Psoas muscle (tissue), 8 donors: ENCODE measurements at places on chromosomes 16 and 17.

DNA sequence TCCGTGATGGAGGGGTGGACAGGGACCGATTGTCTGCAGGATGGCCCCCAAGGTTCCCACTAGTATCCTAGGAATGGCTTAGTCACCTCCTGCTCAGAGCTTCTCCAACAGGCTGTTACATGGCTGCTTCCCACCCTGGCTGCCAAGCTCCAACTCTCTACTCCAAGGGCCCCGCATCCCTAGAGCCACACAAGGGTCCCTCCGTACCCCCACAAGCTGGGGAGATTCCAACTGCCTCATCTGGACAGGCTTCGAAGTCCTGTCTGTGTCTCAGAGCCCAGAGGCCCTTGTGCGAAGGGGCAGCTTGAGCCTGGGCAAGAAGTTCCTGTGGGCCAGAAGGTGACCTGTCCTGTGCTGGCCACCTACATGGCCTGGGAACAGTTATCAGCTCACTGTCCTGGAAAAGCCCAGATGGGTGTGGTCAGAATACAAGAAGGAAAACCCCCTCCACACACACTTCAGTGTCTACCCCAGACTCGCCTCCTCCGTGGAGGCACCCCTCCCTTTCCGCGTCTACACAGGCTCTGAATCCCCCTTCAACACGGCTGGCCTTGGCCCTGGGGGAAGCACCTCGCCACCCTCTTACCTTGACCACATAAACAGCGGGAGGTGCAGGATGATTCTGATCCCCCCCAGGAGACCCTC is 586 bp downstream of the MEAK7 start:
- DNase-seq: no peak

DNA sequence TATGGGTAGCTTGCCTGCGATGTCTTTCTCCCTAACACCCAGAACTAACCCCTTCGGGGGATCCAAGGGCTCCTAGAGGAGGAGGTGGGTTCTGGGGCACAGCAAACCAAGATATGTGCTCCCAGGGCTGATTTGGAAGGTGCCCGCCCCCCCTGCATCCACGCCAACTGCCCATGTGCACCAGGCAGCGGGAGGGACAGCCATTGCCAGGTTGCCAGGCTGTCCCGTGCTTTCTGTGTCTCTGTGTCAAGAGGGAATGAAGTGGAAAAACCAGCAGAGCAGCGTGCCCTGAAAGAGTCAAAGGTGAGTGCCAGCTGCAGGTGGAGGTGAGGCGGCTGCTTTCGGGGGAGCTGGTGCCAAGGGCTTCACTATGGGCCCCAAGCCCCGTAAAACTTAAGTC is 6.4 kb downstream of the TEKT5 start:
- no peak for DNase-seq

DNA sequence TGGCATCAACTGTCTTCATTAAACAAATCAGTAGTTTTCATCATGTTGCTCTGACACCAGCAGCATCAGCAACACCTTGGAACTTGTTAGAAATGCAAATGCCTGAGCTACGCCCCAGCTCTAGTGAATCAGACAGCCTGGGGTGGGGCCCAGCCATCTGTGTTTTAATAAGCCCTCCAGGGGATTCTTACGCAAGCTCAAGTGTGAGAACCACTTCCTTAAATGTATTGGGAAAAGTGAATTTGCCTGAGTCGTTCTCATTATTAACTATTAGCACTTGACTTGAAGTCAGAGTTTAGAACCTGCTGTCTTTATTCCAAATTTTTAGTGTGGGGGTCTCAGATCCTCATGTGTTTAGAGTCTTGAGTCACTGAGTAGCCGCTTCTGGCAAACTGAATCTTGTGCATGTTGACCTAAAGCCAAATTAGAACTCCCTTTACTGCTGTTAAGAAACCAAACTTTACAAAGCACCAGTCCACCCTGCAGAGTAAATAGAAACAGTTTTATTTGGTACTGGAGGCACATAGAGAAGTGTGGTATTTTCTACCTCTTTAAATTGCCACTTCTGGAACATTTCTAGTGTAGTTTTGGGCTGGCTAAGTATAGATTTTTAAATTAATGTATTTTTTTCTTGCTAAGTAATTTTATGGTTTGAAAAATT is 137.4 kb upstream of the COX10 start:
- DNase-seq: peak; percentile 68

GRCh38 chr17:7174603-7175326 is 4.4 kb downstream of the ASGR1 start:
- DNase-seq: no peak

GRCh38 chr17:55607731-55608341 is 96.6 kb upstream of the SMIM36 start:
- peak; percentile 31 for DNase-seq

DNA sequence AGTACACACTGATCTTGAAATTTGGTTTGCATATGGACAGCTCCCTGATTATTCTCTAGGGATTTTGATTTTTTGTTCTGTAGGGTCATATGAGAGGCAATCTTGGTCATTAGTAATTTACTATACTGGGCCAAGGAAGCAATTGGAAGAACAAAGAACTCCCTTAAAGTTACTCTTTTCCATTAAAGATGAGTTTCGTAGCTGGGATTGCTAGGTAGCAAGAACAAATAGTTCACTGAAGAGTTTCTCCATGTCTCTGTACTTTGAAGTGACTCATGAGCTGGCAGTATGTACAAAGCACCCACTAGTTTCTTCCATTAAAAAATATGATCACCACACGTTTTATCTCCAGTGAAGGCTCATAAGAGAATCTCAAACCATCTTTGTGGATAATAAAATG is 6.2 kb upstream of the BCAS3 start:
- no peak for DNase-seq

GRCh38 chr17:17172001-17172939 is 33.9 kb downstream of the PLD6 start:
- DNase-seq: peak; percentile 75

DNA sequence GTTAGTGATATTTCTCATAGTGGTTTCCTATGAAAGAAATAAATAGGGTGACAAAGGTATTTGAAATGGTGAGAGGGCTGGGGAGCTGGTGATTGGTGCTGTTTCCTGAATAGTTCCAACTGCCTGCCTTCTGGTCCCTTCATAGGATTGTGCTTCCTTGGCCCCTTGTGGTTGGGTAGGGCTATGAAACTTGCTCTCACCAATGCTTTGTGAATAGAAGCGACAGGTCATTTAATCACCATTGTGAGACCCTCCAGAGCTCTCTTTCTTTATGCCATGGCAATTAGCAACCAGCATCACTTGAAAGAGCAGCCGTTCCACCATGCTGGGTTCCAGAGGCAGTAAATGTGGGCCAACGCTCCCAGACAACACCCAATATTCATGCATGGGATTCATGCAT is 23.7 kb upstream of the WWOX start:
- no peak for DNase-seq

DNA sequence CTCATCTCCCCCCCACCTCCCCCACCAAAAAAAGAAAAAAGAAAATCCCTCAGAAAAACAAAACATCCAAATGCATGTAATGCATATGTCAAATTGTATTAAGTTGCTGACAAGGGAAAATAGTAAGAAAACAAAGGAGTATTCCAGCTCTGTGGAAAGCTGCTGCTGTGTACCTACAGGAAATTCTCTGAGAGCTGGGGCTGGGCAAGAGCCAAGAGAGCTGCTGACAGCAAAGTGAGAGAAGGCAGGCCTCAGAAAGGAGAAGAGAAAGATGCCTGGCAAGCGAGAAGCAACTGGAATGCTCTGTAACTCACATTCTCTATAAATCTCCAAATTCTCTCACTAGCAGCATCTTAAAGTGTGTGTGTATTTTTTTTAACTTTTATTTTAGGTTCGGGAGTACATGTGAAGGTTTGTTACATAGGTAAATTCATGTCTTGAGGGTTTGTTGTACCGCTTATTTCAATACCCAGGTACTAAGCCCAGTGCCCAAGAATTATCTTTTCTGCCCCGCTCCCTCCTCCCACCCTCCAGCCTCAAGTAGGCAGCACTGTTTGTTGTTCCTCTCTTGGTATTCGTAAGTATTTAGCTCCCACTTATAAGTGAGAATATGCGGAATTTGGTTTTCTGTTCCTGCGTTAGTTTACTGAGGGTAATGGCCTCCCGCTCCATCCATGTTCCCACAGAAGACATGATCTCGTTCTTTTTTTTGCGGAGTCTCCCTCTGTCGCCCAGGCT is 24.4 kb downstream of the CNTROB start:
- DNase-seq: no peak

DNA sequence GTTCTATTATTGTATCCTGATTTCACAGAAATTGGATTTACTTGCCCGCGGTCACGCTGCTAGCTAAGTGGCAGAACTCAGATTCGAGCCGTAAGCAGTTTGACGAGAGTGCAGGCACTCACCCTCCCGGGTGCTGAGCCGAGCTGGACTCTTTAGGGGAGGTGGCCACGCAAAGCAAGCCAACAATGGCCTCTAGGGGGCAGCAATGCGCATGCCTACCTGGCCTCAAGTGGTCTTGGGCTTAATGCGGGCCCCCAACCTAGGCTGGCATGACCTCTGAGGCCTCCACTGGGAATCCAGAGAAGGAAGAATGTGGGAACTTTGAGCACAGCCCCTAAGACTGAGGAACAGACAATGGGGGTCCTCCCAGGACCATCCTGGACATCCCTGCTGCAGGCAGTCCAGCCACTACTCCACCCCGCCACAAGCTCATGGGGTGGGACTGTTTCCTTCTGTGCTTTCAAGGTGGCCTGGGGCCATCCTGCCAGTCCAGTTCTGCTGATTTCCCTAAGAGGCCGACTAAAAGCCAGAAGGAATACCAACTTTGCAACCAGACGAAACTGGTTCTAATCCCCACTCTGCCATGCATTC is 276.5 kb downstream of the XYLT1 start:
- DNase-seq: peak; percentile 38
